Esophagus squamous epithelium (tissue), 5 donors: ENCODE measurements at places on chromosomes 7 and 10.
A peak's percentile ranks its signal among the peaks of the same experiment; 100 is the strongest.

DNA sequence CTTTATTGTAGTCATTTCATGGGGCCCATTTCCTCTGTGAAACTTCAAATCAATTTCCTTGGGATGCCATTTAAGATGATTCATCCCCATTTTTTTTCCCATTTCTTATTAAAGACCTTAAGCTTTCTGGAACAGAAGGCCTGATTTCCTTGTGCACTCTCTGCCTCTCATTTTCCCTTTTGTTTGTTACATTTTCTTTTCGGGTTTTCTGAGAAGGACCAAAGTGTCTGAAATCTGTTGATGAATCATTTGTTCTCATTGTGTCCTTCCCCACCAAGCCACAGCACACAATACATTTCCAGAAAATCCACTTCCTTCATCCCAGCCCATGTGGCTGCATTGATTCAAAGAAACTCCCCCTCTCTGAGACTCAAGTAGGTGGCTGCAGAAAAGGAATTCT is 372.4 kb downstream of the SFMBT2 start:
- no peak for DNase-seq

- no peak for DNase-seq
Observed at GRCh38 chr7:155763691-155764437, 48.4 kb downstream of the SHH start.

GRCh38 chr10:45071043-45071813 is 70.5 kb downstream of the ZNF22 start:
- no peak for DNase-seq

DNA sequence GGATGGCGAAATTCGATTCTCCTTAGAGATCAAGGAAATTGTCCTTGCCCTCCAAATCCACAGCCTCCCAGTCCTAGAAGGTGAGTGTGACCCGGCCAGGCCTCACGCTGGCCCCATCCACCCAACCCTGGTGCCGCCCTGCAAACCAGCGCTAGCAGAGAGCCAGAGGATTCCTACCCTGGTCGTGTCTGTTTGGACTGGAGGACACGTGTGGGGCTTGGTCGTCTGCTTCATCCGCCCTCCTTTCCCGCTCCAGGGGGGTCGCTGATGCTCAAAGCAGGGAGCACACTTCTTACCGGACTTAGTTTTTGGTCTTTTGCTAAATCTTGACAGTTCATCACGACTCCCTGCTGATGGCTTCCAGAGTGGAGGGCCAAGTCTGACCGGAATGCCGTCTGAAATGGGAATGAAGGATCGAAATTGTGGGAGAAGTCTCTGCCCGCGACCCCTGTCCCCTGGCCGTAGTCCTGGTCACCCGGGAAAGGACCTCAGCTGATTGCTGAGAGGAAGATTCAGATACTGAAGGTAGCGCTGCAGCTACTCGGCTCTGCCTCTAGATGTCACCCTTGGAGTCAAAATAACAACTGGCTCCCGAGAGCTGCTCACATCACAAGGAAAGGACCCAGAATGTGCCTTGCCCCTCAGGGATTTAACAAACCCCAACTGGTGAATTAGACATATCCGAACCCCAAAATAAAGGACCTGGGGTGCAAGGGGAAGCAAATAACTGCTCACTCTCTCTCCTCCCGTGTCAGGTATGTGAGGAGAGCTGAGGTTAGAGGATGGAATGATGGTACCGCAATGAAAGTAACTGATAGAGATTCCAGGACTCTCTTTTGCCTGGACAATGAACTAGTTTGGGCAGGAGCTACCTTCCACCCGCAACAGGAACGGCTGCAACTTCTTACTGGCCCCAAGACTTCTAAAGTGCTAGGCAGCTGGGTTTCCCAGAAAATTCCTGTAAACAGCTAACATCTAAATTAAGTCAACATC is 23.5 kb upstream of the ORC5 start:
- DNase-seq, result no peak

DNA sequence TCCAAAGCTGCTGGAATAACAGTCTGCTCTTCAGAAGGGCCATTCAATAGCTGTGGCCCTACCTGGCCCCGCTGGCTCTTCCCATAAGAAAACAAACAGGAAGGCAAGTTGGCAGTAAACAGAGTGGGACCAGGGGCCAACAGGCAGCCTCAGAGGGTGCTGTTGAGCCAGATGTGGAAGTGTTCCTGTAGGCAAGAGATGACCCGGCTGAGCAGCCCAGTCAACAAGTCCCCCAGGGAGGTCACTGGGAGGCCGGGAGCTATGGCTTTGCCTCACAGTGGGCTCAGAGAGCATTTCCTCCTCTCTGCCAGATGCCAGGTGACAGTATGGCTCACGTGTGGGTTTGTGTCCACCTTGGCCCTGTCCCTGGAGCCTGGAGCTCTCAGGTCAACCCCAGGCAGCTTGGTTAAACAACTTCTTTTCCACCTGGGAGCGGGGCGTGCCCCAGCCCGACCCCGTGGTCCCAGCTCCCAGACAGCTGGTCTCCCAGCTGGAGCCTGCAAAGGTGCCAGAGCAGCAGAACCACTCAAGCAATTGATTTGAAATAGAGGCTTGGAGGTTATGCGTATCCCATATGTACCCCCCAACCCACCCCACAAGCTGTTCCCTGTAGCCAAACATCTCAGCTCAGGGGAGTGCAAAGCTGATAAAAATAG is 33.8 kb upstream of the LOXL4 start:
- no peak for DNase-seq

GRCh38 chr7:158310924-158311666 is 276.5 kb downstream of the PTPRN2 start:
- no peak for DNase-seq

DNA sequence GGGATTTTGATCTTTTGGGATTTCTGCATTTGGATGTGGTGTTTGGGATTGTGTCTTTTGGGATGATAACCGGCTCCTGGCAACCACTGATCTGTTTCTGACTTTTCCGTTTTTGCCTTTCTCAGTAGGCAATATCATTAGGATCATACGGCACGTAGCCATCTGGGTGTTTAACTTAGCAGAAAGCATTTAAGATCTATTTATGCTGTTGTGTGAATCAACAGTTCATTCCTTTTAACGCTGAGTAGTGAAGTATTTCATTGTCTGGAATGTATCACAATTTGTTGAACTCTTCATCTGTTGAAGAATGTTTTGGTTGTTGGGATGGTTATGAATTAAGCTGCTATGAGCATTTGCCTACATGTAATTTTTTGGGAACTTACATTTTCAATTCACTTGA is 459.6 kb downstream of the SDK1 start:
- no peak for DNase-seq

- DNase-seq, result no peak
Observed at GRCh38 chr10:99711129-99711719, 20.7 kb downstream of the COX15 start.

DNA sequence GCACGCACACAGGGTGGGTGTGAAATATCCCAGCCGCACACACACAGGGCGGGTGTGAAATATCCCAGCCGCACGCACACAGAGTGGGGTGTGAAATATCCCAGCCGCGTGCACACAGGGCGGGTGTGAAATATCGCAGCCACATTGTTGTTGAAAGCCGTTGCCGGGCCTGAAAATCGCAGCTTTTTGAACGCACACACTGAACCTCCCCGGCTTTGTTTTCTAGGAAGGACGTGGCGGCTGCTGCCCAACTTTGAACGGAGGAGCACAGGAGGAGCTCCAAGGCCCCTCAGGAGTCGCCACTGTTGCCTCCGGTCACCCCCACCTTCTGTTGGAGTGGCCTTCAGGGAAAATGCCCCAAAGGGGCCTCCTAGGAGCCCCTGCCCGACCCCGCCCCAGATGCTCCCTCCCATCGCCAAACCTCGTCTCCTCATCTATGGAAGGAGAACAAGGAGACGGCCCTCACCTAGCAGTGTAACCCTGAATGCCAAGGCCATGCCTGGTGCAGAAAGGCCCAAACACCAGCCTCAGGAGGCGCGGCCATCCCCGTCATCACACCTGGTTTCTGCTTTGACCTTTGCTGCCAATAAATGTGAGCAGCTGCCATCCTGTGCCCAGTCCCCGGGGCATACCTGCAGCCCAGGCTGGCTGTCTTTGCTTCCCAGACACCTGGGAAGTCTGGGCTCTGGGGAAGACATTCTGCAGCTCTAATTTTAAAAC is 318.6 kb downstream of the PTPRN2 start:
- no peak for DNase-seq

DNA sequence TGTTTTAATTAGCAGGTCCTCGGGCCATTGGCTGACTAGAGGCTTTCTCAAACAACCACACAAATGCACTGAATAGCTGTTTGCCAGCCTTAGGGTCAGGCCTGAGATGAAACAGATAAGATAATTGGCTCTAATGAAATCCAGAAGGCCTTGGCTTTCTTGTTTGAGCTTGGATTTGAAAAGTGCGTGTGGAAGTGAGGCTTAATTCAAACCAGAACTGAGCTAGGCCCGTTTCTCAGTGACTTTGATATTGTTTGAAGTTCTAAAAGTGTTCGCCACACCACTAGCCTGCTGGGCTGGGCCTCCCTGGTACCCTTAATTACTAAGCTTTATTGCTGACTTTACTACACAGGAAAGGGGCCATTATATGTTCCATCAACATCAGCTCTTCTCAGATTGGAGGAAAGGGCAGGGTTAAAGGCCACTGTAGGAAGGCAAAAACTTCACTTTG is 270.6 kb downstream of the TWIST1 start:
- DNase-seq, result no peak

- no peak for DNase-seq
Observed at GRCh38 chr10:71348850-71349249, 29.8 kb downstream of the SLC29A3 start.

GRCh38 chr10:124624895-124625294 is 119.3 kb downstream of the FAM53B start:
- DNase-seq, result no peak

DNA sequence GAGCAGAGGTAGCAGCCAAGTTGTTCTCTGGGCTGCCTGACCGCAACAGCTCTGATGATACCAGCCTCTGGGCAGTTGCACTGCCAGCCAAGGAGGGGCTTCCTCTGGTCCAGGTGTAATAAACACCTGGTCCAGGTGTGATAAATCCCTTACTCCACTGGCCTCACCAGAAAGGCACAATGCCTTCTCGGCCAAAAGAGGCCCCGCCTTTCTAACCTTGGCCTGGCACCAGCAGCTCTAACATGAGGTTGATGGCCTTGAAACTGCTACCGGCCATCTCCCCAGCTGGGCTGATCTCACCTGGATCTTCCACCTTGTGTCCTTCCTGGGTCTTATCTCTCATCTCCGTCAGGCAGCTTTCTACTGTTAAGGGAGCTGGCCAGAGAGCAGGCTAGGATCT is 45.5 kb upstream of the PDZD8 start:
- DNase-seq, result no peak

DNA sequence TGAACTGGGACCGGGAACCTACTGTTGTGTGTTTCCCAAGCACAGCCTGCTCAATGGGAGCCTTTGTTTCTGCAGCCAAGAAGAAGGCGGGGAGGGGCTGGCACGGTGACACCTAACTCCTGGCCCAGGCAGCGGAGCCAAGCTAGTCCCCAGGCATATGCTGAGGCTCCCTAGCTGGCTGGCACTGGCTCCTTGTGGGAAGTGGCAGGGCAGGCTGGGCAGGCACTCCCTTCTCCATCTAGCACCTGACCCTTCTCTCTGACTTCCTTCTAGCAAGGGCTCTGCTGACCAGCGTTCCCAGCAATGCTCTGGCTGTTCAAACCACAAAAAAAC is 325.0 kb downstream of the PLXNA4 start:
- no peak for DNase-seq

DNA sequence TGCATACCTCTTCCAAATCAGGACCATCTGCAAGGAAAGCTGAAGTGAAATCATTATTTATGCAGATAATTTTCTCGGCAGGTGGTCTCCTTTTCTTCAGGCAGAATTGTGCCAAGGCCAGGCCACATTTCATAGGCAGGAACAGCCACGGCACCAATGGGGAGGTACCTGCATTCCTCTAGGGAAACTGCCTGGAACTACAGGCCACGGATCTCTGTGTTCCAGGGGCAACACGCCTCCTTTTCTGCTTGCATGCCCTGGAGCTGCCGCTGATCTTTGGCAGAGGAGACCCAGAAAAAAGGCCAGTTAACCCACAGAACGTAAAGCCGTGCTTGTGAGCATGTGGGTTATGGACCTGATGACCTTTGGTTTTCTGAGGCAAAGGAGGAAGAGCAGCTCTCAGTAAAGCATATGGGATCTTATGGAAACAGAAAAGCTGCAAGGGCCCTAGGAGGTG is 111.2 kb upstream of the KIAA1217 start:
- no peak for DNase-seq

DNA sequence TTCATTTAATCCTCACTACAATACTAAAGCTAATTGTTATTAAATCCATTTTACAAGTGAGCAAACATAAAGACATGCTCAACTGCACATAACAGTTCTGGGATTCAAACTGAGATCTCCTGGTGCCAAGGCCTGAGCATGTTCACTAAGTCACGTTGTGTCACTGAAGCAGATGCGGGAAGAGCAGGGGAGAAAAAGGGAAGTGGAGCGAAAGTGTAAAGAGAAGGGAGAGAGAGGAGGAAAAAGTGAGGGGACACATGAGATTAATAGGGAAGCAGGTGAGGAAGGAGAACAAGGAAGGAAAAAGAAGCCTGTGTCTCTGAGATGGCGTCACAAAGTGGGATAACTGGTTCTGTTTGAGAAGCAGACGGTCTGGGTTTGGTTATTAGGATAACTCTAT is 38.9 kb upstream of the KAT6B start:
- DNase-seq, result no peak

- DNase-seq, result no peak
Observed at GRCh38 chr10:29646238-29646902, 11.6 kb upstream of the SVIL start.

GRCh38 chr10:120253131-120253530 is 203.9 kb upstream of the PLPP4 start:
- no peak for DNase-seq

GRCh38 chr10:10209167-10209566 is 808.5 kb upstream of the CELF2 start:
- no peak for DNase-seq

GRCh38 chr7:151059367-151060112 is at the start of gene SLC4A2:
TSS of gene SLC4A2 (plus strand) at chr7:151059589. CDS start at chr7:151061988, 2,399 bp downstream.
- DNase-seq, result peak; percentile 46

DNA sequence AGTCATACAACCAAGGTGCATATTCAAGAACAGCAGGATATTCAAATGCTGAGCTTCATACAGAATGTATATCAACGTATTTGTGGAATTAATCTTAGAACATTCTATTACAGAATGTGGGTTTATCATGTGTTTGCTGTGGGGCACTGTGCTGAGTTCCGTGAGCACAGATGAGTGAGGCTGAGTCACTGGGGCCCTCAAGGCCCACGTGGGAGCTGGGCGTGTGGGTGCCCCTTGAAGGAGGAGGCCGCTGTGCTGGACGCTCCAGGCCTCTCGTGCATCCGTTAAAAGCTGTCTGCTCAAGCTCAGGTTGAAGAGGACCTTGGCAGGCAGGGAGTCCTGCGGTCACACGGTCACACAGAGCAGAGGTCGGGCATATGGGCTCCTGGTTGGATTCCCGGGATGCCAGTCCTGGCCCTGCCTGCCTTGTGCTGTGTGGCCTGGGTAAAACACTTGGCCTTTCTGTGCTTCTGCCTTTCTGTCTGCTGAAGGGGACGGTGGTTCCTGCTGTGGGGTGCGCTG is 70.1 kb downstream of the GLRX3 start:
- DNase-seq, result no peak

- DNase-seq, result no peak
Observed at GRCh38 chr7:70005891-70006260, 407.6 kb downstream of the AUTS2 start.
